H1 (cell line): ENCODE measurements at places on chromosomes 2 and 18. TPM values are rescaled to one million over a fixed set of nuclear protein-coding genes. Genes with fewer than 3 reads are reported as not detected.

- DNase-seq = no peak
These were observed 197.4 kb downstream of the VAPA start for GRCh38 chr18:10111191-10111590.

DNA sequence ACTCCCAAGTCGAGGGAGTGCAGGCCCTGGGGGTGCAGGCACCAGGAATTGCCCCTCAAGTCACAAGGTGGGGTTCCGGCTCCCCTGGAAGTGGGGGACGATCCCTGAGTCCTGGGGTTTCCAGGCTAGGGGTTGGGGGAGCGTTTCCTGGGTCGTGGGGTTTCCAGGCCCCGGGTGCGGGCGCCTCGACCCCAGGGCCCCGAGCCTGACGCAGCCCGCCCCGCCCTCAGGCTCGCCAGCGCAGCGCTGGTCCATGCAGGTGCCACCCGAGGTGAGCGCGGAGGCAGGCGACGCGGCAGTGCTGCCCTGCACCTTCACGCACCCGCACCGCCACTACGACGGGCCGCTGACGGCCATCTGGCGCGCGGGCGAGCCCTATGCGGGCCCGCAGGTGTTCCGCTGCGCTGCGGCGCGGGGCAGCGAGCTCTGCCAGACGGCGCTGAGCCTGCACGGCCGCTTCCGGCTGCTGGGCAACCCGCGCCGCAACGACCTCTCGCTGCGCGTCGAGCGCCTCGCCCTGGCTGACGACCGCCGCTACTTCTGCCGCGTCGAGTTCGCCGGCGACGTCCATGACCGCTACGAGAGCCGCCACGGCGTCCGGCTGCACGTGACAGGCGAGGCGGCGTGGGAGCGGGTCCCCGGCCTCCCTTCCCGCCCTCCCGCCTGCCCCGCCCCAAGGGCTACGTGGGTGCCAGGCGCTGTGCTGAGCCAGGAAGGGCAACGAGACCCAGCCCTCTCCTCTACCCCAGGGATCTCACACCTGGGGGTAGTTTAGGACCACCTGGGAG lies 12.0 kb downstream of the SIGLEC15 start:
- DNase-seq = peak; percentile 19

GRCh38 chr2:46053564-46053963 lies 243.6 kb upstream of the EPAS1 start:
- DNase-seq = no peak

DNA sequence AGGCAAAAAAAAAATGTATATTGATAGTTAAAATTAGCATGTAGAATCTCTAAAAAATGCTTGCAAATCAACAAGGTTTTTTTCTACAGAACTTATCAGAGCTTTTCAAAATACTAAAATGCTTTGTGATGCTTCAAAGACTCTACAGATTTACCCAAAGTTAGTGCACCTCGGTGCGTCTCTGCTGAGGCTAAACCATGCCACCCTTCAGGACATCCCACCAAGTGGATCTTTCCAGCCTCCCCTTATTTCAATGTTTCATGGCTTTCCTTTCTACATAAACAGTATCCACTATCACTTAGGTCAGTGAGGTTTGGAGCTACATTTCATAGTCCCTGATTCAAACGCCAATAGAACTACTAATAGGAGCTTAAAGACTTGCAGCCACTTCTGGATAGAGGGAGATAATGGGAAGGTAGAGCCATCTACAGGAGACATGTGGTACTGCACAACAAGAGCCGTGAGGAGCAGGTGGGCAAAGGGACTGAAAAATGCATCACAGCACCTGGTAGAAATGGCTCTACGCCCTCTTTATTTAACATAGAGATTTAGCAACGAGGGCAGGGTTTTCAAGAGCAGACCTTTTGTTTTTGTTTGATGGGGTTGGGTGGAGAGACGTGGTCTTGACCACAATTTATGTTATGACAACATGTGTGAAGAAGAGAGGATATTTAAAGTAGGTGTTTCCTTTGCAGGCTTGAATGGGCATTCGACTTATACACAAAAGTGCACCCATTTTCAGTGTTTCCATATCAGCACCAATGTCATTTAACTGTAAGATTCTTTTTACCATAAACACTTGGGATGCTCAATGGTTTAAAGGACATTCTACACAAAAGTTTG lies 56.1 kb upstream of the SLC35G4 start:
- peak; percentile 78 for DNase-seq

DNA sequence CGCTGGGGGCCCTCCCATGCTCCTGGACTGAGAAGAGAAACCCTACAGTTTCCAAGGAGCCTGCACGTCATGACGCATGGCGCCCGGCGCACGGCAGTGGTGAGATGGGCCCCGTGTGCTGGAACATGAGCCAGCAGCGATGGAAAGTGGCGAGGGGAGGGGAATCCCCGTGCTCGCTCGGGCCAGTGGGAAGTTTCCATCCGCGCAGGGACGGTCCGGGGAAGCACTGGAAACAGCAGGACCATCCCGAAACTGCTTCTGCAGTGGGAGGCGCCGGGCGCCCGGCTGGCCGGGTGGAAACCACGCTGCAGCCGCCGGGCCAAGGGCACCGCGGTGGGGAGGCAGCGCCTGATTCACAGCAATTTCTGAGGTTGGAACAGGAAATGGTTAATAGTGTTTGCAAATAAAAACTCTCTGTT lies 4.9 kb upstream of the PDCD1 start:
- no peak for DNase-seq

GRCh38 chr2:108629417-108629816 lies 89.9 kb upstream of the RANBP2 start:
- DNase-seq = no peak

- no peak for DNase-seq
These were observed 166.7 kb downstream of the RIT2 start for GRCh38 chr18:42948831-42949230.

DNA sequence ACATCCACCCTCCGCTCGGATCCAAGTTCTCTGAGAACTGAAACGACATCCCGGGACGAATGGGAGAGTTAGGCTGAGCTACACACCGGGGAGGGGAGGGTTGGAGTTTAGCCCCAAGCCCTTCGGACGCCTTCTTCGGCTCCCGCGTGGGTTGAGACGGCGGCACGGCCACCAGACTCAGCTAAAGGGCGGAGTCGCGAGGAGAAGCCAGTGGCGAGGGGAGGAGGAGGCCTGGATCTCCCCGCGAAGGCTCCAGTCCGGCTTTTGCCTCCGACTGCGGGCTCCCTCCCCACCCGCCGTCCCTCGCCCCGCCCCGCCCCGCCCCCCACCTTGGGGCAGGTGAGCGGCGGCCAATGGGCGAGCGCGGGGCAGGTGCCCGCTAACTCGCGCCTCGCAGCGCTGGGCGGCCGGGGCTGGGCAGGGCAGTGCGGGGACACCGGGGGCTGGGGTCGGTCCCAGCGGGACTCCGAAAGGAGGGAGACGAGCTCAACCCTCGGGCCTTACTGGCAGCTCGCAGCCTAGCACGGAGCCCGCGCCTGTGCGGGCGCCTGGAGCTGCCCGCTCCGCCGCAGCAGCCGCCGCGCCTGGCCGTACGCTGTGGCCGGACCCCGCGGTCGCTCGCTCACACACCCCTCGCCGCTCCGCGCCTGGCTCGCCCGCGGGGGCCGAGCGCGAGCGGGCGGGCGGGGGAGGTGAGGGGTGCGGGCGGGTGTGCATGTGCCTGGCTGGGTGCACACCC lies at the start of gene EMX1:
EMX1 (plus strand) TSS at position 382 of the 739 bp plus-strand sequence; CDS start at position 716, 334 bp downstream.
- peak; percentile 89 for DNase-seq

DNA sequence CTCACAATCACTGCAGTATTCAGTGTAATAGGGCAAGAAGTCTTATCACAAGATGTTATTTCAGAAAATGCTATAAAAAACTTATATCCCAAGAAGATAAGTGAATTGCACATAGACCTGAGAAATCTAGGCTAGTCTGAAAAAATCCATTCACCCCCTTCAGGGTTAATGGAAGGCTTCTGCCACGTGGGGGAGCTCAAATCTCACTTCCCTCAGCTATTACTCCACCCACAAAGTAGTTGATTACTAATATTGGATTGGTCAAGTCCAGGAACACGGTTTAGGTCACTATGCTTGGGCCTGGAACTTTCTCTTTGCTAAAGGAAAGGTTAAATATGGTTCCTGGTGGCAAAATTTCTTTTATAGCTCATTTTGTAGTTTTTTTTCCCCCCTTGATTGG lies 51.2 kb upstream of the ADAM23 start:
- DNase-seq = peak; percentile 13

GRCh38 chr18:64180171-64180570 lies 31.3 kb upstream of the LINC00305 start:
- no peak for DNase-seq

- no peak for DNase-seq
These were observed 137.7 kb downstream of the THADA start for GRCh38 chr2:43458014-43458628.

GRCh38 chr2:84556190-84556589 lies 39.9 kb downstream of the DNAH6 start:
- no peak for DNase-seq

- no peak for DNase-seq
These were observed 284.0 kb upstream of the MC4R start for GRCh38 chr18:60656553-60656952.

- no peak for DNase-seq
These were observed 91.7 kb upstream of the MBOAT2 start for GRCh38 chr2:9095226-9095625.

- DNase-seq = no peak
These were observed 14.3 kb upstream of the STAM2 start for GRCh38 chr2:152189622-152190495.

DNA sequence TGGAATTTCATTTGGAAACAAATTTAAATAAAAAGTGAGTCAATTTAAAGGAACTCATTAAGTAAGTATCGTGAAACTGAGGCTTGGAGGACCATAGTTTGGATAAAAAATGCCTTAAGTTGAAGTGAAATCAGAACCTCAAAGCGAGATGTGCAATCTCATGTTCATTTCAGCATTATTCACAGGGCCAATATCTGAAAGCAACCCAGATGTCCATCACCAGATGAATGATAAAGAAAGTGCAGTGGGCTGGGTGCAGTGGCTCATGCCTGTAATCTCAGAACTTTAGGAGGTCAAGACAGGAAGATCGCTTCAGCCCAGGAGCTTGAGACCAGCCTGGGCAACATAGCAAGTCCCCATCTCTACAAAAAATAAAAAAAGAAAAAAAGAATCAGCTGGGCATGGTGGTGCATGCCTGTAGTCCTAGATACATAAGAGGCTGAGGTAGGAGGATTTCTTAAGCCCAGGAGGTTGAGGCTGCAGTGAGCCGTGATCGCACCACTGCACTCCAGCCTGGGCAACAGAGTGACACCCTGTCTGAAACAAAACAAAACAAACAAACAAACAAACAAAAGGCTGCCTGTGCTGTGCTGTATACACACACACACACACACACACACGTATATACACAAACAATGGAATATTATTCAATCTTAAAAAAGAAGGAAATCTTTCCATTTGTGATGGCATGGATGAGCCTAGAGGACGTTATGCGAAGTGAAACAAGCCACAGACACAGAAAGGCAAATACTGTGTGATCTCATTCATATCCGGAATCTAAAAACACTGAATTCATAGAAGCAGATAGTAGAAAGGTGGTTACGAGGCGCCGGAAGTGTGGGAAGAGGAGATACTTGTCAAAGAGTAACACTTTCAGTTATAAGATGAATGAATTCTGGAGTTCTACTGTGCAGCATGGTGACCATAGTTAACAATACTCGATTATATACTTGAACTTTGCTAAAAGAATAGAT lies 14.5 kb downstream of the SH3RF3 start:
- no peak for DNase-seq

DNA sequence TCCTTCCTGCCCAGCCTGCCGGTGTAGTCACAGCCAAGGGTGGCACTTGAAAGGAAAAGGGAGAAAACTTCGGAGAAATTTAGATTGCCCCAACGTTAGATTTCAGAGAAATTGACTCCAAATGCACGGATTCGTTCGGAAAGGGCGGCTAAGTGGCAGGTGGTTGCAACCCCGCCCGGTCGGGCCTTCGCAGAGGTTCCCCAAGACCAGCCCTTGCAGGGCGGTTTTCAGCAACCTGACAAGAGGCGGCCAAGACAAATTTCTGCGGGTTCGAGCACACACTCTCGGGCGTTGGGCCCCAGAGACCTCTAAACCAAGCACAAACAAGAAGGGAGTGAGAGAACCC lies 4.8 kb downstream of the ONECUT2 start:
- no peak for DNase-seq

GRCh38 chr2:193690572-193690971 lies 1495.8 kb upstream of the TMEFF2 start:
- DNase-seq = no peak

- DNase-seq = no peak
These were observed 21.5 kb upstream of the SNTG2 start for GRCh38 chr2:929011-929735.

DNA sequence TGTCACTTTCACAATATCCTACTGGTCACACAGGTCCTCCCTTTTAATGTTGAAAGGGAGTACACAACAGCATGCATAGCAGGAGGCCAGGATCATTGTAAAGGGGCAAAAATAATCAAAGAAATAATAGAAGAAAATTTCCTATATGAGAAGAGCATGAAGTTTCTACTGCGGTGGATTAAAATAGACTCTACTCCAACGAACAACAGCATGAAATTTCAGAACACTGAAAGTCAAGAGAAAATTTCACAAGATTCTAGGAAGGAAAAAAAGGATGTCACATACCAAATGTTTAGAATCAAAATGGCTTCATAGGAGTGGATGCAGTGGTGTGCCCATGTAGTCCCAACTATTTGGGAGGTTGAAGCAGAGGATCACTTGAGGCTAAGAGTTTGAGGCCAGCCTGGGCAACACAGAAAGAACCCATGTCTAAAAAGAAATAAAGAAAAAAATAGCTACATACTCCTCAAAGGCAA lies 72.0 kb upstream of the EPAS1 start:
- no peak for DNase-seq

DNA sequence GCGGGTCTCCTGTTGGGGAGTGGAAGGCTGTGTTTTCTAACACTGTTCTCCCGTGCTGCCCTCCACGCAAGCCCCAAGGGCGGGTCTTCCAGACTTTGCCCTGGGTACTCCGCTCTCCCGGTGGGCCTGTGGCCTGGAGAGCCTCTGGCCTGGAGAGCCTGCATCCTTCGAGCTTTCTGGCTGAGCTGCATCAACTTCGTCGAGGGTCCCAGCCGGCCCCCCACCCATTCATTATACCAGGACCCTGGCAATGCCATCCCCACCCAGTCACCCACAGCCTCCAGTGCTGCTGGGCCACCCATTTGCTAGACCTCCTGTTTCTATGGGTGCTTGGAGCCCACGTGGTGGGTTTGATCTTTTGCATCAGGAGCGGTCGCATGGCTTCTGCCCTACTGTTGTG lies 102.2 kb downstream of the PTGR3 start:
- peak; percentile 37 for DNase-seq

DNA sequence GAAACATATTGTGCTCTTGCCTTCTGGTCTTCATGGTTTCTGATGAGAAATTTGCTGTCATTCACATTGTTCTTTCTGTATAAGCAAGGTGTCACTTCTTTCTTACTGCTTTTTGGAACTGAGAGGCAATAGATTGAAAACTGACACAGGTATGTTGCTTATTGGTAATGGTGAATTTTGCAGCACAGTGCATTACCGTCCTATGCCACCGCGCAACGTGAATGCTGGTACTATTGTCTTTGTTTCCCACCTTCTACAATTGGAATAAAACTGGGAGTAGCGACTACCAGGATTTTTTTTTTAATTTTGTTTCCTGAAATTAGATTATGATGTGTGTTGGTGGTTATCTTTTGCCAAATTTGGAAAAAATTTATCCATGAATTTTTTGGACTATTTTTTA lies 11.4 kb downstream of the XIRP2 start:
- no peak for DNase-seq

KDM3A gene
- 25.3 and 29.2 TPM in 2 replicates for total RNA-seq

DOK6 gene
- 0.50 and 0.75 TPM in 2 replicates for total RNA-seq

SLC19A3 gene
- 5.9 and 9.8 TPM in 2 replicates for total RNA-seq

RNU2-63P gene
- total RNA-seq = 6.6 and 8.3 TPM in 2 replicates

RAD51AP2 gene
- 0.08 and 0.20 TPM in 2 replicates for total RNA-seq

IL36RN gene
- not detected in 2 replicates for total RNA-seq

MYO7B gene
- total RNA-seq = not detected in 2 replicates

C2orf78 gene
- total RNA-seq = 0.21 and 0.39 TPM in 2 replicates

ATAD2B gene
- total RNA-seq = 15.3 and 16.1 TPM in 2 replicates

CNDP1 gene
- total RNA-seq = not detected in 2 replicates

TSPYL6 gene
- not detected in 2 replicates for total RNA-seq

PEX13 gene
- 21.8 and 22.3 TPM in 2 replicates for total RNA-seq
